ENCODE measurements at places on chromosomes 5 and 9.
A peak's percentile ranks its signal among the peaks of the same experiment; 100 is the strongest.

- no peak for DNase-seq
Observed at GRCh38 chr9:93020771-93021670, 37.5 kb upstream of the SUSD3 start.

DNA sequence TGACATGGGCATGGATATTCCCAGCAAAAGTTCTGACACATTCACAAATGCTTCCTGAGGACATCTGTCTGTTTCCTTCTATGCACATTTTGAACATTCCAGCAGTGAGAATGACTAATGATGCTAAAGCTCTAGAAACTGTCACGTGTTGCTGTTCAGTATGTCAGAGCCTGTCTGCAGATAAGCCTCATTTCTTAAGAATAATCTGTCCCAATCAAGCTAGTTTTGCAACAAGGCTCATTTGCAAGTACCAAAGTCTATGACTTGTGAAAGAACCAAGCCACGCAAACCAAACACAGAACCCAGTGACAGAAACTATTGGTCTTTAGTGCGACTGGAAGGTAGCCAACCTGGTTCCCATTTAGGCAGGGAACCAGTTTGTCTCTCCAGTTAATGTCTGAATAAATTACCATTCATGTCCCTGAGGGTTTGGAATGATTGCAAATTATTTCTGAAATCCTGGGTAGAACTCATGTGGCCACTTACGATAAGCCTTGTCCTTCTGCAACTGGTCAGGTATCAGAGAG, 178.5 kb downstream of the C9orf152 start:
- peak; percentile 76 for DNase-seq

- DNase-seq: no peak
Observed at GRCh38 chr5:123647066-123647465, 135.1 kb downstream of the CSNK1G3 start.

- DNase-seq: no peak
Observed at GRCh38 chr5:54187694-54188093, 122.7 kb downstream of the ARL15 start.

DNA sequence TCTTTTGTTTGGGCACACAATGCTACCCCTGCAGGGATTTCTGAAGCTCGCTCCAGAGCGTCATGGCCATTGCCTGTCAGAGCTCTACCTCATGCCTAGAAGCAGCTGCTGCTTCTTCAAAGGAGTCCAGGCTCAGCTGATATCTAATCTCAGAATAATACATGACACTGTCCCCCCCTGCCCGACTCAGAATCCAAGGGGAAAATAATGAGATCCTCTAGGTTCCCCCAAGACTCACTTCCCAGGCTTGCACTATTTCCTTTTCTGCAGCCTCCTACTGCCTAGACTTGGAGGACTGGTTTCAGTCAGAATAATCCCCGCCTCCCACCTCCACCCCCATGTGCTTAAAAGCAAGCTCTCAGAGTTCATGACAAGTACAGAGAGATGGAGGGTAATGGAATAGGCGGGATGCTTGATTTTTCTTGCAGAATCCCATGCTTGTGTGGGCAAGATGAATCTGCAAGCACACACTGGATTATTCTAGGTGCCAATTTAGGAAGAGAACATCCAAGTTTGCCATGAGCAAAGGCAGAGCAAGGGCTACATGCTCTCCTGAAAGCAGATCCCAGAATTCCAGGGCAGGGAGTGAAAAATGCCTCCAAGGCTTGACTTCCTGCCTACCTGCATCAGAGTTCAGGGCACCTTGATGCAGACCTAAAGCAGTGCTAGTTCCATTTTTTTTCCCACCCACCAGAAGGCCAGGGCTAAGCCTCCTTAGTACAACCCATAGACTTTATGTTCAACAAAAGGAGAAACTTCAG, 97.4 kb upstream of the IFNK start:
- no peak for DNase-seq
